Thoracic aorta (tissue), 2 donors: ENCODE measurements at places on chromosomes 7 and 10.

DNA sequence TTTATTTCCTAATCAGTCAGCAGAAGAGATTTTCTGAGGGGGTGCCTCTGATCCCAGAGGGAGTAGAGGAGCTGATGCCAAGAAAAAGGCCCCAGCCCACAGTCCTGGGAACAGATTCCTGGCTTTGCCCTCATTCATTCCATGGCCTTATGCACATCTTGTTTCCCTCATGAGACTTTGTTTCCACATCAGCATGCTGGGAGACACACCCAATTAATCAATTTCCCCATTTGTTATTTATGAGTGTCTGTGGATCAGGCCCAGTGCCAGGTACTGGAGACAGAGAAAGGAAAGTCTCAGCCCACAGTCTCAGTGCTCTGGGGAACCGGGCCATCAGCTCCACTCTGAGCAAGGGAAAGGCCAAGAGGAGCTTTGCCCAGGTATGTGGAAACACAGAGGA is 496.2 kb upstream of the ZMIZ1 start:
- DNase-seq: no peak

DNA sequence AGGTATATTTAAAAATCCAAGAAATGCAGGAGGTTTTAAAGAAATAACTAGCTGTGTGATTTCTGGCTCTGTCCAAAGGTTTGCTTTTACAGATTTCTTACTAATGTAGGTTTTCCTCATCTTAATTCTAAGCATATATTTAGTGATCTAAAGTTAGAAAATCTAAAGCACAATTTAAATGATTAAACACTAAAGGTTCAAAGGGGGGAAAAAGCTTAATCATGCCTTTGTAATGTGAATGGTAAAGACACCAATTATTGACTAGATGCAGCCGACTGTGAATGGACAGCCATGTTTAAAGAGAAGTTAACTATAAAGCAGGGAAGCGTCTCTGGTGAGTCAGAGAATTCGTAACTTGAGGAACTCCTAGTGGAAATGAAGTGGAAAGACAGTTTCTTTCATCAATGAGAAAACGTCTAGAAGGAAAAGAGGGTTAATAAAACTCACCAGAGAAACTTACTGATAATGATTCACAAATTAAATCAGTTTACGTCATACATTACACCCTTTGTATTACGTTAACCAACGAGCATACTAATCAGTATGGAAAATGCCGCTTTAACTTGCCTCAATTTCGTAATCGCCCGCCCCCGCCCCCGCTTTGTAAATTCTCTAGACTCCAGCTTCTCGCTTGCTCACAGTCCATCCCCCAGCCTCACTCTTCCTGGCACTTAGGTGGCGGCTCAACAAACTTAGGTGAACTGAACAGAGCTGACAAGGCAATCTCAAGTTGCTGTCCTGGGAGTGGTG is 1.1 kb upstream of the HBP1 start:
- peak; percentile 41 for DNase-seq

DNA sequence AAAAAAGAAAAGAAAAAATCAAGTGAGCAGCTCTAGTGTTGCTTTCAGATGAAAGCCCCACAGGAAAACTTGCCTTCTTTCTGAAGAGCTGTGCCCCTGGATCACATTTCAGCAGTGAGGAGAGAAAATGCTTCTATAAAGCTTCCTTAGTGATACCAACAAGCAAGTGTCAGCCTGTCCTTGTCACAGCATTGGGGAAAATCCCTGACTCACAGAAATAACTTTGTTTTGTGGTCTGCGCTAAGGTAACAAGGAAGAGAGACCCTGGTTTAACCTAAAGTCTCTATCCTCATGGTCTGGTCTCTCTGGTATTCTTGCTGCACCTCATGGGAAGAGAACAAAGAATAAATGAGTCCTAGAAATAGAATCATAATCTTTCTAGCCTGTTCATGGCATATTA is 885.2 kb upstream of the SORCS1 start:
- no peak for DNase-seq

DNA sequence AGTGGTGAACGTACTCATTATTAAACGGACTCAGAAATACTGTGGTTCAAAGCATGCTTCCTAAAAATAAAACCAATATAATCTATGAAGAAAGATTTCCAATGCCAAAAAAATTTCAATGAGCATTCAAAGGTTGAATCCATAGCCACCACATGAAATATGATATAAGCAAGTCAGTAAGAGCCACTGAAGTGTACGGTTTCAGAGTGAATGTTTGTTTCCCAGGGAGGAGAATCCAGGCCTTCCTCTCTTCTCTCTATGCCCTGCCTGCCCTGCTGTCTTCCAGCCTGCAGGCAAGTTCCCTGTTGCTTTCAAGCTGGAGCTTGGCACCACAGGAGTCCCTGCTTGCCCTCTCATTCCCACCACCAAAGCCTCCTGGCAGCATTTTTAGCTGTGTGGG is 1171.6 kb upstream of the C7orf33 start:
- no peak for DNase-seq

GRCh38 chr10:46545861-46546590 is 10.4 kb downstream of the GPRIN2 start:
- DNase-seq: peak; percentile 1

DNA sequence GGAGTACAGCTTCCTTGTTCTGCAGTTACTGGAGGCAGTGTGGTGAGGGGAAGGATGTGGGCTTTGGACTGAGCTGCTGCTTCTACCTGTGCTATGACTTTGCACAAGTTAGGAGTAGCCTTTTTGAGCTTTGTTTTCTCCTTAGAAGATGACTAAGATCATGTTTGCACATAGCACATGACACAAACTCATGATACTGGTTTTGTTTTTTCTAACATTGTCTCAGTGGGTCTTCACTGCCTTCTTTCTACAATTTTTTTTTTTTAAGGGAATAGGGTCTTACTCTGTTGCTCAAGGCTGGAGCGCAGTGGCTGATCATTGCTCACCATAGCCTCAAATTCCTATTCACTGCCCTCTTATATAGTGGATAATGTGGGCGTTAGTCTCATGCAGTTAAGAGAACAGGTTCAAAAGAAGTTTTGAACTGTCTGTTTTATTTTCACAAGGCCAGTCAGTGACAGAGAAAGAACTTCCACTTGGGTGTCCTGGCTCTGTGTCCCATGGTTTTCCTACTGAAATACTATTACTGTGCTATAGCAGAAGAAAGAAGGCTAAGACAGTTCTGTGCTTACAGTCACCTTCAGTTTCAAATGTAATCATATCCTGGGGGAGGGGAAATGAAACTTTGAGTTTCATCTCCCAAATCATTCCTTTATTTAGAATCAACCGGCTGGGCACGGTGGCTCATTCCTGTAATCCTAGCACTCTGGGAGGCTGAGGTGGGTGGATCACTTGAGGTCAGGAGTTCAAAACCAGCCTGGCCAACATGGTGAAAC is 72.0 kb downstream of the KAT6B start:
- no peak for DNase-seq

DNA sequence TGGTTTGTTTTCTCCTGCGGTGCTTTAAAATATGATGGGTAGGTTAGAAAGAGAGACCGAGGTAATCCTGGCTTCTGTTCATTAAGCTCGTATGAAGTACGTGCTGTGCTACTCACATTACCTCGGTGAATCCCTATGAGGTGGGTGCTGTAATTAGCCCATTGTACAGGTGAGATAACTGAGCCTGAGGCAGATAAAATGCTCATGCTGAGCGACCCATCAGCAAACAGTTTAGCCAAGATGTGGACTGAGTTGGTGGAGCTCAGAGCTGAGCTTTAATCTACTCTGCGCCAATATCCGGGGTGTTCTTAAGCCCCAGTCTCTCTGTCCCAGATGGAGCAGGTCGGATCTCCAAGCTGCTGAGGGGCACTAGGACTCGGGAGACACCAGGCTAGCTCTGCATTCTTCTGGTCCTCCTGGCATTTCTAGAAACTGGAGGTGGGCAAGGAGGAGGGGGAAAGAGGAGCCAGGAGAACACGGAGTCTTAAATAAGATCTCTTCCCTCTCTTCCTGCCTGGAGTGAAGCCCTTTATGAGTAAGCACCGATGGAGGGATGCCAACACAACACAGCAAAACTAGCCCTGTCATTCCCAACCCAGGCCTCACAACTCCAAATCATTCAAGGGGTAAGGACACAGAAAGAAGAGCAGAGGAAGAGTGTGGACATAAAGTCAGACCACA is 458.5 kb downstream of the KCNMA1 start:
- peak; percentile 70 for DNase-seq

DNA sequence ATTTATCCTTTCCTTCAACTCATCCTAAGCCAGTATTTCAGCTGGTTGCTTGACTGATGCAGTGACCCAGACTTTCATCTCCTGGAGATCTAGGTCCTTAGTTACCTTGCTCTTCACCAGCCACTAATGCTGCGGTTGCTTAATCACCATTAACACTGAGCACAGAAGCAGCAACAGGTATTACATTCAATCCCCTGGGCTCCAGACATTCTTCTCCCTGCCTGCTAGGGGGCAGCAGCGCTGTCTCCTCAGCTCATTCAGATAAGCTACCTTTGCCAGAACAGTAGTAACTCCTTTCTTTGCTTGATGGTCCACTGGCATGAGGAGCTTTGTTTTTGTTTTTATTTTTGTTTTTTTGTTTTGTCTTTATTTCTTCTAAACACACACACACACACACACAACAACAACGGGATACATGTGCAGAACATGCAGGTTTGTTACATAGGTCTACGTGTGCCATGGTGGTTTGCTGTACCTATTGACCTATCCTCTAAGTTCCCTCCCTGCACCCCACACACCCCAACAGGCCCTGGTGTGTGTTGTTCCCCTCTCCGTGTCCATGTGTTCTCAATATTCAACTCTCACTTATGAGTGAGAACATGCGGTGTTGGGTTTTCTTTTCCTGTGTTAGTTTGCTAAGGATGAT is 1043.2 kb upstream of the C7orf33 start:
- no peak for DNase-seq

DNA sequence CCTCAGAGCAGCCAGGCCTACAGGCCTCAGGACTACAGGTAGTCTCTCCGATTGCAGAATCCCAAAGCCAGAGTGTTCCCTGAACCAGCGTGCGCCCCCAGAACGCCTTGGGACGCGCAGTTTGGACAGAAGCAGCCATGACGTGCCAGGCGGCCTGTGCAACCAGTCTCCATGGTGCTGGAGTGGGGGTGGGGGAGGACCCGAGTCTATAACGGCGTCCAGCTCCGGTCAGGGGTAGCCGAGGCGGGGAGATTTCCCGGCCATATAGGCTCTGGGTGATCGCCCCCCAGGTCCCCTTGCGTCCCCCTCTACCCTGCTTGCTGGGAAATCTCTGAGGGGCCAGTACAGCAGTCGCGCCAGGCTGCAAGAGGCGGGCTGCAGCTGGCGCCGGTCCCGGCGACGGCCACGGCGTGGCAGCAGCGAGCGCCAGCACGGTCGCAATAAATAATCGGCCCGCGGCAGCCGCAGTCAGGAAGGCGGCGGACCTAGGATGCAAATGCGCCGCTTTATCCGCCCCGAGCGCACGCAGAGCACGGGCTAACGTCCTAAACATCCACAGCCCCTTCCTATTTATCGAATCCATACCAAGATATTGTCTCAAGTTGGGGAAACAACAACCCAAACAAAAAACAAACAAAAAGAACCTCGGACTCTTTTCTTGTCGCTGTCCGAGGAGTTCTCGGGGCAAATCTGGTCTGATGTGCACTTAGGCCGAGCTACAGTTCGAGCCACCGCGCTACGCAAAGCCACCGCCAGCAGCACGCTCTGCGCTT is 1.6 kb downstream of the HOXA3 start:
- no peak for DNase-seq

- no peak for DNase-seq
These were observed 5.8 kb downstream of the ELFN1 start for GRCh38 chr7:1675673-1676549.

- DNase-seq: no peak
These were observed 19.2 kb downstream of the YKT6 start for GRCh38 chr7:44220046-44220357.

GRCh38 chr10:12500381-12501303 is 151.3 kb downstream of the CAMK1D start:
- no peak for DNase-seq

- DNase-seq: no peak
These were observed 92.4 kb upstream of the TMEM72 start for GRCh38 chr10:44818701-44819127.

- no peak for DNase-seq
These were observed 527.8 kb downstream of the SH2D4B start for GRCh38 chr10:81065474-81065873.

DNA sequence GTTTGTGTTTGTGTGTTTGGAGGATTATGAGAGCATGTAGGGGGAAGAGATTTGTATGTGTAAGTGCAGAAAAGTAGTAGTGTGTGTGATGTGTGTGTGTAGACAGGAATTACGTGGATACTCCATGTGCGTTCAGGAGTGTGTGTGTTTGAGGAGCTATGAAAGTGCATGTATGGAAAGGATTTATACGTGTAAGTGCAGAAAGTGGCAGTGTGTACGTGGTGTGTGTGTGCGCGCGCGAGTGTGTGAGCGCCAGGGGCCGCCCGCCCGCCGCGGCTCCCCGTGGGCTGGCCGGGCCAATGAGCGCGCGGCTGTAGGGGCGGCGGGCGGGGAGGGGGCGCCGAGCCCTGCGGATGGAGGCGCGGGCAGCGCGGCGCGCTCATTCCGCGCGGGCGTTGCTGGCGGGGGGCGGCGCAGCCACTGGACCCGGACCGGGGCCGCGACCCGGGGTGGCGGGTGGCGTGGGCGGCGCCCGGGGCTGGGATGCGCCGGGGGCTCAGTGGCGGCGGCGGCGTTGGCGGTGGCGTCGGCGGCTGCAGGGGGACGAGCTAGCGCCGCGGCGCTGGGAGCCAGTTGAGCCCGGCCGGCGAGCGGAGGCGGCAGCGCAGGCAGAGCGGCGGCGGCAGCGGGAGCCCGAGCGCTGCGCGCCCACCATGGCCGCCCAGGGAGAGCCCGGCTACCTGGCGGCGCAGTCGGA is at the start of gene BICC1:
BICC1 (plus strand) TSS at position 382 of the 697 bp plus-strand sequence; CDS start at position 654, 272 bp downstream.
- DNase-seq: no peak

DNA sequence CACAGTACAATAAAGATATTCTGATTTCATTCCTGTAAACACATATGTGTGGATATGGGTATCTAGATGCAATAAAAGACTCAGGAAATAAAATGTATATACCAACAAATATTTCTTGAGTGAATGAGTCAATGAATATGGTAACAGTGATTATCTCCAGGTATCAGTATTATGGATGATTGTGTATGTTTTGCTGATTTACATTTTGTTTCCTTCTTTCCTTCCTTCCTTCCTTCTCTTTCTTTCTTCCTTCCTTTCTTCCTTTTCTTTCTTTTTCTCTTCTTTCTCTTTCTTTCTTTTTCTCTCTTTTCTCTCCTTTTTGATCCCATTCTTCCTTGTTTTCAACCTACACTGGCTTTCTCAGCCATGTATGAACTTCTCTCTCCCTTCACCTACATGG is 85.3 kb upstream of the DLX6 start:
- DNase-seq: no peak
